ENCODE measurements at places on chromosomes 6 and 20.

GRCh38 chr6:38352636-38353035 is 287.1 kb downstream of the BTBD9 start:
- no peak for DNase-seq

DNA sequence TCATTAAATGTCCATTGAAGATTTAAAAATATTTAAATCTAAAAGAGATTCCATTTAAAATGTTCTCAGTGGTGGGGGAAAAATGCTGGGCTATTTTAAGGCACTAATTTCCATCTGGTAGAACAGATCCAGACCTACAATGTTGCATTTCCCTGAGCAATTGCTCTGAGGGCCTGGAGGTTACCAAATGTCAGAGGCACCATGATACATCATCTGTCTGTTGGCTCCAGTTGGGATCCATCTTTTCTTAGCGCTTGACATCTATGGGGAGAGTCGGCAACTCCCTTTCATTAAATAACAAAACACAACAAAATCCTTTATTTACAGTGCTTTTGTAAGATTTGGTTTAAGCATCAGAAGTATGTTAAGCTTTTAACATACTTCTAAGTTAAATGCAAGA is 224.5 kb downstream of the FOXC1 start:
- DNase-seq = no peak

- DNase-seq = no peak
These were observed 29.5 kb upstream of the FBXO9 start for GRCh38 chr6:53035549-53036213.

- no peak for DNase-seq
These were observed 182.4 kb upstream of the TSHZ2 start for GRCh38 chr20:52789716-52790115.

DNA sequence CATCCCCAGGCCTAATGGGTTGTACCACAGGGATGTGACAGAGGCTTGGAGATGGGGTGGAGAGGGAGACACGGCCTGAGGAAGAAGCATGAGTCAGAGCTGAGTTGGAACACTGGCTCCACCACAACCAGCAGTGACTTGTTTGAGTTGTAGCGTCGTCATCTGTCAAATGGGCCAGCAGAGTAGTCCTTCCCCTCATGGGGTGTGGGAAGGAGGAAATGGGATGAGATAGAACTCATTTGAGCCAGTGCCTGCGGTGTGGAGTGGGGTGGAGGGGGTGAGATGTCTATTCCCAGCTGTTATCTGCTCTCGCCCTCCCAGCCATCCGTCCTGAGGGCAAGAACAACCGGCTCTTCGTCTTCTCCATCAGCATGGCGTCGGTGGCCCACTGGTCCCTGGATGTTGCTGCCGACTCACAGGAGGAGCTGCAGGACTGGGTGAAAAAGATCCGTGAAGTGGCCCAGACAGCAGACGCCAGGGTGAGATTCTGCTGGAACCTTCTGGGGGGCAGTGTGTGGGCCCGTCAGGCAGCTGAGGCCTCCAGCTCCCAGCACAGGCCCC is 32.5 kb downstream of the PLCG1 start:
- no peak for DNase-seq

GRCh38 chr6:5832668-5833067 is 174.1 kb downstream of the NRN1 start:
- no peak for DNase-seq

DNA sequence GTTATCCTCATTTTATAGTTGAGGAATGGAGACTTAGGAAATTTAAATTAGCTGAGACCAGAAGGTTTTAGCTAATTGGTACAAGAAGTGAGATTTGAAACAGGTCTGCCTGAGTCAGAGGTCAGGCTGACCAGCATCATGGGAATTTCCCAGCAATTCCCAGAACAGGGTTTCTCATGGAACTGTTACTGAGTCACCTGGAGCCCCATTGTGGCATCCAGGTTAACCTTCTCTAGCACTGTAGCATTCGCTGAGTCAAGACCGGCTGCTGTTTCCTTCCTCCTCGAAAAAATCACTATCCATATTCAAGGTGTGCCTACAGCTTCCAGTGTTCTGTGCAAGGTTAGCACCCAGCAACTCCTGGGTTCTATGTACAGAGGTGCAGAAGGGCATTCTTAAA is 238.0 kb upstream of the MAN1A1 start:
- no peak for DNase-seq

GRCh38 chr6:89436226-89436625 is 3.3 kb downstream of the ANKRD6 start:
- DNase-seq = no peak

DNA sequence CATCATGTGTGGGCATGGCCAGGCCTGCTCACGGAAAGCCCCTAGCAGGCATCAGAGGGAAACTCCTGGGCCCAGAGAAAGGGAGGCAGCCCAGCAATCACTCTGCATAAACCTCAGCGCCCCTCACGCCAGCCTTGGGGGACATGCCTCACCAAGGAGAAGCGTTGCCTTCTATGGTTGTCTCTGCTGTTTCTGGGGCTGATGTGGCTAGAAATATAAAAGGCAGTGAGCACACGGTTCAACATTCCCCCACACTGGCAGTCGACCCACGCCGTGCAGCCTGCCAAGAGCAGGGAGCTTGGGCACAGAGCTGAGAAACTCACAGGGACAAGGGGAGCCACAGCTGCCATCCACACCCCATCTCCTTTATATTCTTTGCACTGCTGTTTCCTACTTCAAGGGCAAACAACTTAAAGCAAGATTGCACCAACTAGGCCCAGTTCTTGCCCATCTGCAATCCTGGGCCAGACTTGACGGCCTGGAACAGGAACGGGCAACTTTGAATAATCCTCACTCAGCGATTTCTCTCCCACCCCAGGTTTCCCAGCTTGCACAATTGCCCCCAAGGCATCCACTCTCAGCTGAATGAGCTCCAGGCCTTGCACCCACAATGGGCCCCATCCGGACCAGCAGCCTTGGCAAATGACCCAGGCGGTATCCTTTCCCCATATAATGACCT is 35.5 kb upstream of the FOXC1 start:
- DNase-seq = no peak

DNA sequence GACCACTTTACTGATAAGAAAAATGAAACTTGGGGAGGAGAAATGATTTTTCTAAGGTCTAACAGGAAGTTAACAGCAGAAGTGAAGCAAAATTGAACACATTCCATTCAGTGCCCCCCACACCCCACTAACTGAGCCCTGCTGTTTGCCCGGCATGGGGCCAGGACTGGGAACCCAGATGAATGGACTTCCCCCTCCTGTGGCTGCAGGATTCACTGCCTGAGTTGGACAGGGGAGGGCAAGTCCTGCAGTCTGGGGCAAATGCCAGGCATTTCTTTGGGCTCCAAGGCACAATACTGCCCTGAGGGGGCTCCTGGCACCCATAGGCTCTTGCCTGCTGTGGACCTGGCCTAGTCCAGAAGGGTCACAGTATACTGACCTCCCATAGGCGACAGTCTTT is 28.3 kb downstream of the FYN start:
- DNase-seq = no peak

DNA sequence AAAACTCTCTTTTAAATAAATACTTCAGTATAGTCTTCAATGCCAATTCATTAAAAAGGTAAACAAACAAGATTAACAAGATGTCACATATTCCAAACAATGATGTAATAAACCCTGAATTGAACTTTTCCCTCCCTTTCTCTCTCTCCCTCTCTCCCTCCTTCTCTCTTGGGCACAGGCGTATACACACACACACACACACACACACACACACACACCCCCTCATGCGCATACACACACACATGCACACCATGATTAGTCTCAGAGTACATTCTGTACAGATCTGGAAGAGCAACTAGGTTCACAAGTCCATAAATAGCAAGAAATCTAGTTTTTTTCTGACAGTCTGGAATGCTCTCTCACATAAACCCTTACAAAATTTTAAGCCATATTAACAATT is 128.3 kb downstream of the DST start:
- DNase-seq = no peak

- DNase-seq = no peak
These were observed 5.2 kb upstream of the HMGN3 start for GRCh38 chr6:79239536-79240168.

GRCh38 chr6:3312604-3313231 is 54.0 kb downstream of the PSMG4 start:
- no peak for DNase-seq

GRCh38 chr6:40077315-40077714 is 143.1 kb upstream of the MOCS1 start:
- no peak for DNase-seq

DNA sequence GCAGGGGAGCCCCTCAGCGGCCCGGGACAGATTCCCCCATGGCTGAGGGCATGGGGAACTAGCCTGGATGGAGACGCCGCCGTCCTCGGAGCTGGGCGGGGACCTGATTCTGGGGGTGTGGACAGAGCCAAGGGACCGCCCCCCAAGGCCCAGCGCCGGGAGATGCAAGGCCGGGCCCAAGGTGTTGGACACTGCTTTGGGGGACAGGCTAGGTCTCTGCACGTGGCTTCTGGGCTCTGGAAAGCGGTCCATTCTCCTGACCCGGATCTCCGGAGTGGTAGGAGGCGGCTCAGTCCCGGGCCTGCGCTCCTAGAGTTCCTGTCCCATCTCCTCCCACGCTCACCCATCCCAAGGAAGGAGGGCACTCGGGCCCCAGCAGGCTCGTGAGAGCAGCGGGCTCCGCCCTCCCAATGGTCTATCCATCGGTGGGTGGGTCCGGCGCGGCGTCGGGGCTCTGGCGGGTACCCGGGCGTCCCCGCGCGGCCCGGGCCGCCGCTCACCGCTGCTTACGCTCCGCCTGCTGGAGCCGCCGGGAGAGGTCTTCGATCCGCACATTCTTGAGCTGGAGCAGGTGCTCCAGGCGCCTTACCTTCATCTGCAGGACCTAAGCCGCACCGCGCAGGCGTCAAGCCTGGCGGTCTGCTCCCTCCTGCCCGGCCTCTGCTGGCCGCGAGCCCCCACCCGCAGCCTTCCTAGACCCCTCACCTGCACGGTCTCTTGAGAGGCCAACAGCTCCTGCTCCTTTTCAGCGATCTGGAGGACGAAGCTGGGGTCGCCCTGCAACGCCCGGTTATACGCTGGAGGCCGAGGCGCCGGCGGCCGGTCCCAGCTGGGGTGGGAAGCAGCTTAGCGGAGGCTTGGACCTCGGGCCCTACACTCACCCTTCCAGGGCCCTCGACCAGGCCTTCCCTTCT is 3.3 kb downstream of the SPEF1 start:
- DNase-seq = no peak

DNA sequence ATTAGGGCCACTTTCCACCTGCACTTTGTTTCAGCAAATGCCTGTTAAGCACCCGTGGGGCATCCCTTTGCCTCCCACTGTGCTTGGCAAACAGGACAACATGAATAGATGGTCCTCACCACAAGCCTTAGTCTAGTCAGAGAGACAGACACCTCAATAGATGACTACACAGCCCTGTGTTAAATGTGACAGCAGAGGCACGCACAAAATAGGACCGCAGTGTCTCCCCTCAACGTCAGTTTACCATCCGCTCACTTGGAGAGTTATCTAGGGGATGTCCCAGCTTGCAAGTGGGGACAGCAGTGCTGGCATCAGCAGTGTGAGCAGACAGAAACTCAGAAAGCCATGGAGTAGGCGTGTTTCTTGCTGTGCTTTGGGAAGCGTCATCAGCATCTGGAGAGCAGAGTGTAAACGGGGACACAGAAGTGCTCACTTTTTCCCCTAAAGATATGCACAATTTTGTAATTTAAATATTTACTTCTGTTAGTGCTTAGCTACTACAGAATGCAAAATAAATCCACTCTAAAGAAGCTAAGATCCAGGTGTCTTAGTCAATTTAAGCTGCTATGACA is 66.0 kb upstream of the TXNDC5 start:
- DNase-seq = no peak

- DNase-seq = no peak
These were observed 132.7 kb upstream of the TCF21 start for GRCh38 chr6:133756078-133756695.

GRCh38 chr6:49530141-49530776 is 20.2 kb upstream of the C6orf141 start:
- DNase-seq = no peak

DNA sequence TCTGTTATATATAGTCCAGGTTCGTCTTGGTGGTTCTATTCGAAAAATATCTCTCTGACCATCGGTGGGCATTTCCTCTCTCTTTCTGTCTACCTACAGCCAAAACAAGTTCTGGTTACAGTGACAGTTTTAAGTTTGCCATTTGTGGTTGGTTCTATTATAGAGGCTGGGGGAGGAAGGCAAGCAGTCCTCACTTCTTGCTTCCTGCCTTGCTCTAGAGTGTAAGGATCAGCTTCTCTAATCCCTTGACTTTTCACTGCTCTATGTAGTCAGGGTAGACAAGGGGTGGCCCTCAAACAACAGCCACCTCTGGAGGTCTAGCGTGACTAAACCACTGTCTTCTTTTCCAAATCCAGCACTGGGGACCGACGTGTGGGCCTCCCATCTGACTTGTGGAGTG is 16.1 kb downstream of the E2F3 start:
- no peak for DNase-seq

- no peak for DNase-seq
These were observed 17.8 kb upstream of the TAGAP start for GRCh38 chr6:159062564-159062945.

- DNase-seq = no peak
These were observed 258.9 kb downstream of the KIF16B start for GRCh38 chr20:16314320-16314719.

- DNase-seq = no peak
These were observed 94.0 kb downstream of the NOL4L start for GRCh38 chr20:32490942-32491763.

GRCh38 chr6:62904687-62905086 is 306.6 kb upstream of the FKBP1C start:
- DNase-seq = peak; percentile 20

GRCh38 chr20:64065062-64065973 is 2.3 kb downstream of the TCEA2 start:
- DNase-seq = no peak

Data from iPS DF 6.9 (cell line).